Stimulated activated CD4-positive, alpha-beta T cell treated with anti-CD3 and anti-CD28 coated beads, TNF-alpha, amount 100 ng/mL, for 4 hours (primary cell): ENCODE measurements at places on chromosomes 12 and 14.

DNA sequence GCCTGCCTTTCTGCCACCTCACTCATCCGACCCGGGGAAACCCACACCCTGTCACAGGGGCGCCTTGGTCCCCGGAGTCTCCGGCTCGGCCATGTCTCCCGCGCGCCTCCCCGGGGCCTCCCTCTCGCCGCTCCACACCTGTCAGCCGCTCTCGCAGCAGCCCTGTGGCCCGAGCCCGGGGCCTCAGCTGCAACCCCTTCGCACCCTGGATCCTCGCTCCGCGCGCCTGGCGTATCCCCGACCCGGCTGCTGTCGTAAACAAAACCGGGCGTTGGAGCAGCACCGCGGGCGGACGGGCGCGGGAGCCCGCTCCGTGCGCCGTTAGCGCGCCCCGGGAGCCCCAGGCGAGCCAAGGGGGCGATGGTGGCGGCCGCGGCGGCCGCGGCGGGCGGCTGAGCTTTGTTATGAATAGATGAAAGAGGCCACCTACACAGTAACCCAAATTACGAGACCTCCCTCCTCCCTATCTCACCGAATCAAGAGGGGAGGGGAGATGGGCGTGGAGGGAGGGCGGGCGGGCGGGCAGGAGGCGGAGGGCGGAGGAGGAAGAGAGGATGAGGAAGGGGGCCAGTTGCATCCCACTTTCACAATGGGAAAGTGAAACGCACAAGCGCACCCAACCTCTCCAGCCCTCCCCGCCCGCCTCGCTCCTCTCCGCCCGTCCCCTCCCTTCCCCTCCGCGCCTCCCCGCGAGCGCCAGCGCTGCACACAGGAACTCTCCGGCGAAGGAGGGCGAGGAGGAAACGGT is at the start of gene PLXNC1:
Gene PLXNC1, plus strand, starts transcription at position 587 of the 748 bp plus-strand sequence. CDS start 395 bp downstream, outside the sequence.
- DNase-seq = peak; percentile 51

- no peak for DNase-seq
Observed at GRCh38 chr12:23139026-23139425, 514.1 kb downstream of the ETNK1 start.

DNA sequence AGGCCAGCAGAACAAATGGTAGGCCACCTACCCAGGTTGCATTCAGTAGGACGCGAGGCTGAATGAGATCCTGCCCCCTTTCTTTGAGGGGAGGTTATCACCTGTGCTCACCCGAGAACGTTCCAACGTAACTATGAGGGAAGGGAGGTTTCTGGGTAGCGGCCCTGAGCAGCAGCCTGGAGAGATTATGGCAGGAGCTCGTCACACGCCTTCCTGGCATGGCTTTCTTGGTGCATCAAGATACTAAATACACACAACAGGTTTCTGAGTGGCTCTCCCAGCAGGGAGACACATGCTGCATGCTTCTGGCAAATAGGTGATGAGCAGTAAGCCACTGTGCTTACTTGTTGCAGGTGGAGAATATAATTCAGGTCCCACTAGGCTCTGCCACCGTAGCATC is 147.7 kb downstream of the CALM1 start:
- no peak for DNase-seq

GRCh38 chr12:81167694-81168093 is 89.8 kb downstream of the ACSS3 start:
- DNase-seq = no peak

GRCh38 chr14:68709007-68709406 is 83.9 kb downstream of the ZFP36L1 start:
- DNase-seq = no peak
